Activated CD4-positive, alpha-beta T cell treated with anti-CD3 and anti-CD28 coated beads for 4 hours (primary cell): ENCODE measurements at places on chromosomes 16 and 17.

- DNase-seq = no peak
Observed at GRCh38 chr16:63813862-63814261, 1308.0 kb downstream of the CDH11 start.

GRCh38 chr16:82476786-82477185, 150.0 kb upstream of the CDH13 start:
- DNase-seq = no peak

GRCh38 chr16:59545721-59546120, 811.6 kb upstream of the GOT2 start:
- DNase-seq = no peak

DNA sequence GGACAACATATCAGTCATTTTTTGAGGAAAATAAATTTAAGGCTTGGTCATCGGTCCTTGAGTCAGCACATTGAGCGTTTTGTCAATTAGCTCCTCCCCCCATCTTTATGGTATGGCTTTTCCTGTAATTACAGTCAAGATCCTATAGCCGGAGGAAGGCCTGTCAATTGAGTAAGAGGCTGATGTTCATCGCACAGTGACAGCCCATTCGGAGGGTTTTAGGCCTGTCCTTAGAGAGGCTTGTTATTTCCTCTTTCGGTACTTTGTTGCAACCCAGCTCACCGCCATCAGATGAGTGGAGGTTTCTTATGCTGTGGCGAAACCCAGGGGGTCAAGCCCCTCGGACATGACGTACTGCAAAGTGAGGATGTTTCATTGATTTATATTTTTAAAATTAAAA, 395.2 kb downstream of the WWOX start:
- no peak for DNase-seq

- DNase-seq = no peak
Observed at GRCh38 chr16:68041783-68042182, 18.7 kb downstream of the DUS2 start.

DNA sequence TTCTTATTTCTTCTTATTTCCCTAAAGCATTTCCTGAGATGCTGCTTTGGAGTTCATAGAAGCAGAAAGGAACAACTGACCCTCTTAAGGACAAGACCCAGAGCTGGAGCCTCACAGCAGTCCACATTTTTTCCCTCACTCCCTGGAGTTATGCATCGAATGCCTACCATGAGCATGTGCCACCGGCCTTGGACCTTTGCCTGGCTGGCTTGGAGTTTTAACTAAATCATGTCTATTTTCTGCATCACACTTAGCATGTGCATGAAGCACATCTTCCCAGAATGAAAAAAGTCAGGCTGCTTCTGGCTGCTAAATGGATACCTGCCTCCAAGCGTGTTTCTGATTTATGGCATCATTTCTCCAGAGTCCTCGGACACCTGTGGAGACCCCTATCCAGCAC, 104.5 kb downstream of the SPACA3 start:
- no peak for DNase-seq

DNA sequence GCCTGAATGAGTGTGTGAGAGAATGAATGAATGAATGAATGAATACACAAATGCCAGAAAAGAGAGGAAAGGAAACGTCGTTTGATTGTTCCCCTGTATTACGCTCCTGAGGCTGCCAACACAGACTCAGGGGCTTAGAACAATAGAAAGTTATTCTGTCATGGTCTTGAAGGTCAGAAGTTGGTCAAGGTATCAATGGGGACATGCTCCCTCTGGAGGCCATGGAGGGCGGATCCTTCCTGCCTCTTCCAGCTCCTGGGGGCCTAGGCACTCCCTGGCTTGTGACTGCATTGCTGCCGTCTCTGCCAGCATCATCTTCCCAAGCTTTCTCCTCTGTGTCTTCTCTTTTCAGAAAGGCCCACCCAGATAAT, 1.5 kb upstream of the SLC38A8 start:
- DNase-seq = no peak

- no peak for DNase-seq
Observed at GRCh38 chr16:48035142-48035541, 120.7 kb downstream of the ABCC12 start.

DNA sequence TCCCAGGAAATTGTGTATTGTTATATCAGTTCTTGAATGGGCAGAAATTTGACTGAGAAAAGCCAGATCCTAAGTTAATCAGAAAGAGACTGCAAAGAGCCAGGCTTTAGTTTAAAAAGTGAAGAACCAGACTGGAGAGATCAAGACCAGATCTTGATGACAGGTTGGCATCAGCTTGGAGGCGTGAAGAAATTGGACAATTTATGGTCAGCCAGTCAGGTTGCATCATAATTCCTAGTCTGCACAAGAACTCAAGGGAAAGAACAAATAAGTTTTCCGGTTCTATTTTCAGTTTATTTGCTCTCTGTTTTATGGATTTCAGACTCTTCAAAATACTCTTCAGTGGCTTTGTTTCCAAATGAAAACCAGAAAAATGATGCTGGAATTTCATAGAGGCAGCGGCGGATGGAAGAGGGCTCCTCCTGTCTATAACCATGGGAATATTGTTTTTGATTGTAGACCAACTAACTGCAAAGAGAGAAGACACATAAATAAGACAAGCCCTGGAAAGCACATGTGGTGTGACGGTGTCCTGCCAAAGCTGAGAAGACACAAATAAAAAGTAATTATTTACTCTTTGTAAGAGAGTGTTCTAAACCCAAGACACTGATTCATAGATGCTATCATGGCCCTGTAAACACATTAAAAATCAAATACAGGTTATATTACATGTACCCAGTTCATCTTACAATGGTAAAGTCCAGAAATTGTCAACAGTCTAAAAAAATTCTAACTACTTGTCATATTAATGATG, 91.7 kb downstream of the PCTP start:
- no peak for DNase-seq

- DNase-seq = no peak
Observed at GRCh38 chr17:38332735-38333134, 11.0 kb downstream of the GPR179 start.

- no peak for DNase-seq
Observed at GRCh38 chr17:17675925-17676534, 5.2 kb upstream of the RAI1 start.
